HFFc6 (cell line): ENCODE measurements at places on chromosomes 2 and 18. TPM values are rescaled to one million over a fixed set of nuclear protein-coding genes. Genes with fewer than 3 reads are reported as not detected.

The OTOF gene
- not detected in 3 replicates for total RNA-seq

The PHLPP1 gene
- 4.1 to 6.5 TPM (median 5.2 TPM) in 3 replicates for total RNA-seq

The RFTN2 gene
- total RNA-seq, result 0.10 to 0.39 TPM (median 0.13 TPM) in 3 replicates

The SAG gene
- not detected in 3 replicates for total RNA-seq

DNA sequence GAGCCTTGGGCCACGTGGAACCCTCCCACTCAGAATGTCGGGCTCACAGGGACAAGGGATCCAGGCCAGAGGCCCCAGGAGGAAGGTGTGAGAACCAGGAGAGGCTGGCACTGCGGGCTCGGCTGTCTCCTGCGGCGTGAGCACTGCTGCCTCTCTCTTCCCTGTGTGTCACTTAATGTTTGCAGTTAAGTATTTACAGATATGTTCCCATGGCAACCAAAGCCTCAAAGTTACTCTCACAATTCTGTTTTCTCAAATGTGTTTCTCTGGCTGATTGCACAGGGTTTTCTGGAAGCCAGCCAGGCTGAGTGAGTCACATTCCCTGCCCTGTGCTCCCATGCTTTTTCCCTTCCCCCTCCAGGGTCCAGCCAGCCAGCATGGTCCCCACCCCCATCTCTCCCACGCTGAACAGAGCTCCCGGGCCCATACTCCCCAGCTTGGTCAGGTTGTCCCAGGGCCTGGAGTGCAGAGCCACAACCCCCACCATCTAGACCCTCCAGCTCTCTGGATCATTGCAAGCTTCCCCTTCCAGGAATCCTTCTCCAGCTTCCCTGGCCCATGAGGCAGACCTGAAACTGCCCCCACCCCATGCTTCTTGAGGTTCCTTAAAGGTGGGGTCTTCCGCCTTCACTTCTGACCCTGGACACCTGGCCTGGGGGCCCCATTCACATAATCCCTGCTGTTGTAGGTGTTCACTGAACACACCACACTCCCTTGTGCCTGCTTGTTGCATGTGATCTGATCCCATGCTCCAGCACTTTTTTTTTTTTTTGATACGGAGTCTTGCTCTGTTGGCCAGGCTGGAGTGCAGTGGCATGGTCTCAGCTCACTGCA is 265.9 kb downstream of the CELF4 start:
- peak; percentile 96 for DNase-seq

GRCh38 chr18:49581371-49581770 is 19.5 kb downstream of the LIPG start:
- no peak for DNase-seq

- no peak for DNase-seq
Observed at GRCh38 chr2:233445152-233445830, 91.0 kb downstream of the DGKD start.

DNA sequence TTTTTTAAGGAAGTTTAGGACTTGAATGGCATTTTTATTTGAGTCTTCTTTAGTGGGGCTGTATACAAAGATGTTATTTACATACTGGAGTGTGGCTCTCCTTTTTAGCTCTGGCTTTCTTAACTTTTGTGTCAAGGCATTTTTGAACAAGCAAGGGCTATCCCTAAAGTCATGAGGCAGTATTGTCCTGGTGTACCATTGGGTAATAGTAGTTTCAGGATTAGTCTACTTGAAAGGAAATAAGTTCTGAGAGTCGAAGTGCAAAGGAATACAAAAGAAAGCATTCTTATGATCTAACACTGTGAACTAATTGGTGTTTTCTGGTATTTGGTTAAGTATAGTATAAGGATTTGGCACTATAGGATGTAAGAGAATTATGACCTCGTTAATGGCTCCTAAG is 1.9 kb upstream of the CYP27A1 start:
- no peak for DNase-seq

- DNase-seq, result no peak
Observed at GRCh38 chr2:216810399-216811160, 49.3 kb downstream of the TNP1 start.

DNA sequence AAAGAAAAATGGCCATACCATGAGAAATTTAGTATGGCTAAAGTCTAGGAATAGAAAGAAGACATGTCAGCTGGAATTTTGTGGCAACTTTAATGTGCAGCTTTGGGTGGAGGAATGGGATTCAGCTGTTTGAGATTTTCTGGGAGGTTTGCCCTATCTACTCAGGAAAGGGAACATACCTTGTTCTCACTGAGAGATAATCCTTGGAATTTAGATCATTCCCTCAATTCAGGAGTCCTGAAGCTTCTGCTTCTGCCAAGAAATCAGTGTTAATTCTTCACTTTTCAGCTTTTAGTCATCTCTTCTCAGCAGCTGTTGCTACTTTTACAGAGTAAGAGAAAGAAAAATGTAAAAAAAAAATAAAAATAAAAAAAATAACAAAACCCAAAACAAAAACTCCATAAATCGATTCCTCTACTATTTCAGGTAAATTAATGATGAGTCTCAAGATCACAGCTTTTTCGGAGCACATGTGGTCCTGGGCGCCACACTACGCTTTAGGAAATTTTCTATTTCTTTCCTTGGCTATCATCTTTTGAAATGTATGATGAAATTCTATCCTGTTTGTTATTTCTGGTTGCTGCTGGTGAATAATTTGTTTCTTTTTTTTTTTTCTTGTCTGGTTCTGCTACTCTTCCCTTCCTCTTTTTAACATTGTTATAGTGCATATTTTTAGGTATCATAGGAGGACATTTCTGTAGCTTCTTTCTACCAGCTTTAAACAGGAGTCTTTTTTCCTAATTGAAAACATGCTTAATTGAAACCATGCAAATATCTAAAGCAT is 18.9 kb upstream of the BAZ2B start:
- DNase-seq, result no peak

DNA sequence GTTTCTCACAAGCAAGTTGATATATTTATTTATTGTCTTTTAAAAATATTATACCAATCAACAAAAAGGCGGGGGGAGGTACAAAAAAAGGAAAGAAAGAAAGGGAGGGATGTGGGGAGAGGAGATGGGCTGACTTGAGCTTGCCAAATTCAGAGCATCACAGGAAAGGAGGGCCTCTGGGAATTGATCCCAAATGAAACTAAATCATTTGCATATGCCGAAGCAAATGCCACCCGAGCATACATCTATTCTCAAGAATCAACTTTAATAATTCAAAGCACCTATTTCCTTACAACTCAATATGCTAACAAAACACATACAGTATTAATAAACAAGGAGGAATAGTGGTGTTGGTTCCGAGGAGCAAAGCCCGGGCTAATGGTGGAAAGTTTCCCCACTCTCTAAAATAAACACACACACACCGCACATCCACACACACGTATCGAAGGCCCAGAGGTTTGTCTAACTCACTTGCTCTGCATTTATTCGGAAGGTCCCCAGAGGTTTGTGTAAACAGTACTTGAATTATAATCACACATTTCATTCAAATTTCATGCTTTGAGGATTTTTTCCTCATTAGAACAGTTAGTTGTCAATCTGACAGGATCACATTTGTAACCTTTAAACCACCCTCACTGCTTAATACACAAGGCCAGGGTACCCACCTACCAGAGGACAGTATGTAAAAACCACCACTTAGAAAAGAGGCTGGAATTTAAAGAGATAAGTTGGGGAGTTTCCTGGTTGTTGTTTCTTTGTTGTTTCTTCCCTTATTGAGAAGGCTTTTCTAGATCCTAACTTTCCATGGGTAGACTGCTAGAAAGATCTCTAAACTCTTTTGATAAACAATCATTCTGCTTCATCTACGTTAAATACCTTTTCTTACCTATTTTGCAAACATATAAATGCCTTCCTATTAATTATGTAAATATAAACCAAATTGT is 264.7 kb downstream of the TCF4 start:
- no peak for DNase-seq
